ENCODE measurements at places on chromosomes 2 and 18.

DNA sequence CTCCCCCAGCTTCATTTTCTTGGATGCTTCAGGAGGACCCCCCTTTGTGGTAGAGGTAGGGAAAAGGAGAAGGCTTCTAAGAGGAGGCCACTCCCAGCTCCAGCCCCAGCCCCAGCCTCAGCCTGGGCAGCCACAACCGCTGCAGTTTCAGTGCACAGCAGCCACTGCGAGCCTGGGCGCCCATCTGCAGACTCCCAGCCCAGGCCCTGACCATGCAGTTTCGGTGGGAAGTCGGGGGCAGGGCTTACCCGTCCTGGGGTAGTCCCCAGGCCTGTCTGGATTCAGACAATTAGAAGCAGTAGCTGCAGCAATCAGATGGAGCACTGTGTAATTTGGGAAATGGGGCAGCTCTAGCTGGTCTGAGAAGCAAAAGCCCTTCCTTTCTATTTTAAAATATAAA lies 28.6 kb downstream of the ITM2C start:
- no peak for DNase-seq

GRCh38 chr2:3631161-3631850 lies 26.7 kb upstream of the ALLC start:
- no peak for DNase-seq

DNA sequence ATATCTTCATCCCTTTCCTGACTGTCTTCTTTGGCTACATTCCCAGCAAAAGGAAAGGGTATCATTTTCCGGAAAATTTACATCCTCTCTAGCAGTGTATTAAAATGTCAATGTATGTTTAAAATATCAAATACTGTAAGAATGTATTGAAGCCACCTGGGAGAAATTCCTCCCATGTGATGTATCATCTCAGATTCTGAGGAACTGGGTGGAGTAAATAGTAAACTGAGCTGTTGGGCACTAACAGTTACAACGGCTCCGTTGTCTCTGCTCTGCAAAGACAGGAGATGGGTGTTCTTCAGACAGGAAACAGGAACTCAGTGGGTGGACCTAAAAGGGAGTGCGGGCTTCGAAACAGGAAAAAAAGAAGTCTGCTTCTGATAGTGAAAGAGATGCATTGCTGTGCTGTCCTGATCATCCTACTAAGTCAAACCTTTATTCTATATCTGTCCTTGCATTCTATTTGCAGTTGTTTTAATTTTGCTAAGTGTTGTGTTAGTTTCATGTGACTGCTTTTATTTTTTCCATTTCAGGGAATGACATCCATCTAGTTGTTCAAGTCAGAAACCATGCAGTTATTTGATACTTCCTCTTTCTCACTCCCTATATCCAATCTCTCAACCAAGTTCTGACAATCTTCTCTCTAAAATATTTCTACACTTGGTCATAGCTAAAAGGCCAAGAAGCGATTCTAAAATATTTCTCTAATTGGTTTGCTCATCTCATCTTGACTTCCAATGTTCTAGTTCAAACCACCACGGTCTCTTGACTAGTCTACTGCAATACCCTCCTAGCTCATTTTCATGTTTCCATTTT lies 19.4 kb downstream of the DOK1 start:
- DNase-seq: no peak

DNA sequence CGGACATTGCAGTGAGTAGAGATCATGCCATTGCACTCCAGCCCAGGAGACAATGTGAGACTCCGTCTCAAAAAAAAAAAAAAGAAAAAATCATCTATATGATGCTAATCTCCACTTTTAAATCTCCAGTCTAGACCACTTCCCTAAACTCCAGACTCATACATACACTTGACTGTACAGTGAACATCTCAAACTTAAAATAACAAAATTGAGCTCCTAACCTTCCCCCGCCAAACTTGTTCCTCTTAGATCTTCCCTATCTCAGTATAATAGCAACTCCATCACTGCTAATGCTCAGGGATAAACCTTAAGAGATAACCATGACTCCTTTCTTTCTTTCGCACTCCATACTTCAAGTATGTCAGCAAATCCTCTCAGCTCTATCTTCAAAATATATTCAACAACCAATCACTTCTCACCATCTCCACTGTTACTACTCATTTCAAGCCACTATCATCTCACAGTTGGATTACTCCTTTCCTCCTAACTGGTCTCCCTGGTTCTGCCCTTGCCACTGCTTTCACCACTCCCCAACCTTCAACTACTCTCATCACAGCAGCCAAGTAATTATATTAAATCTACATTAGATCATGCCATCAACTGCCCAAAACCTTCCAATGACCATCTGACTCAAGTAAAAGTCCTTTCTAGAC lies 12.0 kb downstream of the MEMO1 start:
- no peak for DNase-seq

GRCh38 chr18:34863702-34864101 lies 153.6 kb downstream of the DTNA start:
- no peak for DNase-seq

GRCh38 chr2:71070294-71071093 lies 2.0 kb downstream of the NAGK start:
- DNase-seq: no peak

- no peak for DNase-seq
Measured at GRCh38 chr2:24047703-24048033, 477 bp upstream of the WDCP start.

DNA sequence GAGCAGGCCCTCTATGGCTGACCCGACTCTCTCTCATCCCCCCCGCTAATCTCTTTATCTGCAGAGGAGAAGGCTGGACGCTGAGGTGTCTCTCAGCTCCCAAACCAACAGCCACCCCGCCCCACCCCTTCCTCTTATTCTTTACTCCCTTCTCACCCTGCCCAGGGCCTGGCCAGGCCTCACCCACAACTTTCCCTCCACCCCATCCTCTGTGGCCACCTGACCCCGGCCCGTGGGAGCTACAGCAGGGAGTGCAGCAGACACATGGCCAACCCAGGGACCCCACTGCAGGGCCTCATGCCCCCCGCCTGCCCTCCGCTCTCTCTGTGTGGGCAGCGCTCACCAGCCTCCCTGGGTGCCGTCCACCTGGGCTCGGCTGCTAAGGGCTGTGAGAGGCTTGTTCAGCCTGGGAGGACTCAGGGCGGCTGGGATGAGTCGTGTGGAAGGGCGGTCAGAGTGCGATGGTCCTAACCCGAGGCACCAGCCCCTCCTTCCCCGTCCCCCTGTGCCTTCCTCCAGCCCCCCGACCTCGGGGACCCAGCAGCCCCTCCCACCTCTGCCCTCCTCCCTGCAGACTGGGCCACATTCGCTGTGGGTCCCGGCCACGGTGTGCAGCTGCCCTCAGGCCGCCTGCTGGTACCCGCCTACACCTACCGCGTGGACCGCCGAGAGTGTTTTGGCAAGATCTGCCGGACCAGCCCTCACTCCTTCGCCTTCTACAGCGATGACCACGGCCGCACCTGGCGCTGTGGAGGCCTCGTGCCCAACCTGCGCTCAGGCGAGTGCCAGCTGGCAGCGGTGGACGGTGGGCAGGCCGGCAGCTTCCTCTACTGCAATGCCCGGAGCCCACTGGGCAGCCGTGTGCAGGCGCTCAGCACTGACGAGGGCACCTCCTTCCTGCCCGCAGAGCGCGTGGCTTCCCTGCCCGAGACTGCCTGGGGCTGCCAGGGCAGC lies 6.8 kb downstream of the NEU4 start:
- DNase-seq: no peak

- no peak for DNase-seq
Measured at GRCh38 chr2:106899786-106900530, 14.0 kb upstream of the ST6GAL2 start.

- no peak for DNase-seq
Measured at GRCh38 chr2:198587240-198587639, 782.8 kb downstream of the PLCL1 start.
